ENCODE measurements at places on chromosomes 11 and 22.

DNA sequence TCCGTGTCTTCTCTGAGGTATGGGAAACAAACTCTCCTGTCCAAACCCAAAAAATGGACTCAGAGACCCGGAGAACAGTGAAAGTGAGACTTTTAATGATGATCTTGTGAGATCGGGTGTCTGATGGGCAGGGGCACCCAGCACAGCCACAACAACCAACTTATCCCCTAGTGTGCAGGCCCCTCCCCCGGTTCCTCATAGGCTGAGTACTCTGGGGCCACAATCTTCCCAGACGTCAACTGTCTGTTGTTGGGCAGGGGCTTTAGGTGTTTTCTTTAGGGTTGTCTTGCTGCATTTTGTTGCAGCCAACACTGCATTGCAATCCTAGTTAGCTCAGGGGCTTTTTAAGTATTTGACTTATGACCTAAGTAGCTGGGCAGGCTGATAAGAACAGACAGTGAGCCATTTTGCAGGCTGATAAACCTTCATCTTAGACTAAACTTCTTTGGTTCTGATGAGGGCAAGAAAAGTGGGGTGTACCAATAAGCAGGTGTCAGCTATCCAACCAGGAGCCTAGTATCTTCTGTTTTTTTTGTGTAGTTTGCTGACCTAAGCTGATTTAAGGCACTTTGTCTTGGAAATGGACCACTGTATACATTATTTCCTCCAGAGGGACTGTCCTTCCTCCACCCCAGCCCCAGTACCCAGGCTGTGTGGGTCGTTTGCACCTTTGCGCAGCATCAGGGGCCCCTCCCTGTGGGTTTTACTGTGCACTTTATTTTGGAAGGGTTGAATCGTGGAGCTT, 1323.6 kb downstream of the TBC1D22A start:
- DNase-seq, result no peak

DNA sequence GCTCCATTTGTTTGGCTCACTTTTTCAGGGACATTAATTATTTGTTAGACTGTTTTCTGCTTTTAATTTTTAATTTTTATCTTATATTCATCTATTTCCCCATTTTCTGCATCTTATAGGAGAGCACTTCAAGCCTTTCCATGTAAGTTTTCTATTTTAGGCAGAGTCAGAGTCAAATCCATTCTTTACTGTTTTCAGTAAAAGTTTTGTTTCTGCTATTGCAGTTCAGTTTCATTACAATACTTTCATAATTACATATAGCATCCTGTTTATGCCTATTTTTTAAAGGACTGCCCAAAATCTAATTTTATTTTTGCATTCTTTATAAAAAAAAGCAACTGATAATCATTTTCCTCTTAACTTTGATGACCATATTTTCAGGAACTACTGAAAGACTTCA, 3.8 kb upstream of the OR10A5 start:
- no peak for DNase-seq

- DNase-seq, result no peak
Measured at GRCh38 chr11:45517171-45517770, 148.2 kb downstream of the CHST1 start.

GRCh38 chr22:28171712-28172111, 252.7 kb upstream of the PITPNB start:
- no peak for DNase-seq

DNA sequence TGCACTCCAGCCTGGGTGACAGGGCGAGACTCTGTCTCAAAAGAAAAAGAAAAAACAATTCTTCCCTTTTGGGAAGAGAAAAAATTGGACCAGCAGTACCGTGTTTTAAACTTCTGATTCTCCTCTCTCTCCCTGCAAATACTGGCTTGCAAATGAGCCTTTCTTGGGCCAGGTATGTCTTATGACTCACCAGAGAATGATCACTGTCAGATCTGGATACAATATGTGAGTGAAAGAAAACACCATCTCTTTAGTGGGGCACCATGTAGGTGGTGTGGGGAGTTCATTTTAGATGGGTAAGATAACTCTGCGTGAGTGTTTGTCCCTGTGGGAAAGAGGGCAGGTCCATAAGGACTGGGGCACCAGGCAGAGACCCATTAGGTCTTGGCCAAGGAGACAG, 2.4 kb upstream of the SCGB2A2 start:
- no peak for DNase-seq

- DNase-seq, result no peak
Measured at GRCh38 chr22:23218053-23218866, 38.0 kb downstream of the BCR start.

- DNase-seq, result no peak
Measured at GRCh38 chr11:8206251-8207079, 37.6 kb upstream of the RIC3 start.

DNA sequence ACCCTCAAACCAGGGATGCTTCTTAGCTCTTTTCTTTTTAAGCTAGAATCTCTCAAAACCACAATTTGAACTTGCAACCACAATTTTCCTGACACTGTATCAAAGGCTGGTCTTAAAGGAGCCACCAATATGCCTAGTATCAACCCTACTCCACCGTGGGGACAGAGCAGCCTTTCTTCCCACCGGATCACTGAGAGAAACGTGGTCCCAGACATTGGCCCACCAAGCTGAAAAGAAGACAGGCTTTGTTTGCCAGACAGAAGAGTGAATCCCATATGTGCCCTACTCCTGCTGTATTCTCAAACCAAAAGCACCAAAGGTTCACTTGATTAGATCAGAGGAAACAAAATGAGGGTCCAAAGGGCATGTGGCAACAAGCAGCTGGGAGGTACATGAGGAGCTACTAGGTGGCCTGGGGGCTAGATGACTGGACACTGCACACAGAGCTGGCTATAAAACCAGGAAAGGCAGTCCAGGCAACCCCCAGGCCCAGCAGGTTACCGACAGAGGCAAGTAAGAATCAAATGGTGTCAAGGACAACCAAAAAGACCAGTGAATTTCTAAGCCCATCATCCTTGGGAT, 3.6 kb upstream of the VWCE start:
- DNase-seq, result no peak

DNA sequence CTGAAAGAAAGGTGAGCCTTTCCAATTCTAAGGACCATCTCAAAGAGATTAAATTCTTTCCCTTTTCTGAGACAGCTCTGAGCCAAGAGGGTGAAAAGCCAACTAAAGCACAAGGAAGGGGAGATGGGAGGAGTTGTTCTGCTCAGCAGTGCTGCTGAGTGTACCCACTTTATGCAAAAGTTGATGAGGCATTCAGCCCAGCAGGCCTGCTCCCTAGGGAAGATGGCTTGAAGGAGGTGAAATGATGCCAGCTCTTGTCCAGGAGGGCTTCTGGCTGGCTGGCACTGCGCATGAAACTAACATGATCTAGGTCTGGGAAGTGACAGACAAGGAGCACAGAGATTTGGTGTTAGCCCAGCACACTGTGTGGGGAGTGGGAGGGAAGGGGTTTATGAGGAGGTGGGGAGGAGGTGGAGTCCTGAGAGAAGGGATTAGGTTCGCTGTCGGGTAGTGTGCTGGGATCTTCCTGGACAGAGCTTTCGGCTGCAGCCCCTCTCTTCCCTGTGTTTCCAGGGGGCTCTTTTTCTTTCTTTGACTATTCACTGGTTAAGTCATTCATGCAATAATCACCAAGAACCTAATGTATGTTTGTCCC, 225.5 kb upstream of the NARS2 start:
- no peak for DNase-seq

DNA sequence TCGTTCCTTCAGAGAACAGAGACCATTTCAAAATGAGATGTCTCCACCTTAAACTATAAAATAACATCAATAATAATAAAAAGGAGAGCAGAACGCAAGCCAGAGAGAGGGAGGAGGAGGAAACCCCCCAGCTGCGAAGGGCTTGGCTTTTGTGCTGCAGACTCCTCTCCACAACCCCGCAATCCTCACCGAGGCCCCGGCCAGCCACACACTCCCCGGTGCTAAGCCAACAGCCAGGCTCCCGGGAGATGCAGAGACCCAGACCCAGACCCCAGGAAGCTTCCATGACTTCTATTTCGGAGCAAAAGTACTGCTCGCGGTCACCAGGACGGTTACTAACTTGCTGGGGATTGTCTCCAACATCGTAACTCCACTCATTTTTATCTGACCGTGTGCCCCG, 10.6 kb downstream of the PHF21B start:
- DNase-seq, result no peak

DNA sequence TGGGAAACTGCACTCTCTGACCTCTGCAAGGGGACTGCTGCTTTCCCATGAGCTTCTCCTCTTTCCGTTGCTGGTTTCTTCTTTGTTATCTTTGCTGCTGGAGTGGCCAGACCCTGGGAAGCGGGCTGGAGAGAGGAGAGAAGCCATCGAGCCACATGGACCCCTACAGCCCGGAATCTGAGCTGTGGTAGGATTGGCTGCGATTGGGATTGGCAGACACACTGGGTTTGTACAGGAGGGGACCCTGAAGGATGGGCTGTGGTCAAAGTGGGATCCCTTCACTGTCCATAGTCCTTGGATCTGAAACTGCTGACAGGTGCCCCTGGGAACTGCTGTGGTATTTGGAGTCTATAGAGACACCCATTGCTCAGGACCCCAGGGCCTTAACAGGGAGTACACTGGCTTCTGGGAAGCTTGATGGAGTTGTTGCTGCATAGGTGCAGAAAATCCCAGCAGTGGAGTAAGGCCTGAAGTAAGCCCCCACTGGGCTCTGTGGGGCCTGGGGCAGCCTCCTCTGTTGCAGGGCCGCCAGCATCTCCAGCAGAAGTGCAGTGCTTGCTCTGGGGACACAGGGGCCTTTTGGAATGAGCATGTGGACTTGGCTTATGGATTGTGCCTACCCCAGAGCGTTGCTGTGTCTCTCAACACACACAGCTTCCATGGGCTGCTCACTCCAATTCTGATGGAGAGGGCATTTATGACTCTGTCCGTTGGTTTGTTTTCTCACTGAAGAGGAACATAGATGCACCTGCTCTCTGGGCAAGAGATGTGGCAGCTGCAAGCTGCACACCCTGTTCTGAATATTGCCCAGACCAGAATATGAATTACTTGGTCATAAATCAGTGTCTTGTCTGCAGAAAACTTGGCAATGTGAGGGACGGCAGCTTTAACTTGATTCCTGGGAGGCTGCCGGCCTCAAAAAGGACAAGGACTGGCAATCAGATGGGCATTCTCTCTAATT, 32.0 kb downstream of the BCR start:
- no peak for DNase-seq

DNA sequence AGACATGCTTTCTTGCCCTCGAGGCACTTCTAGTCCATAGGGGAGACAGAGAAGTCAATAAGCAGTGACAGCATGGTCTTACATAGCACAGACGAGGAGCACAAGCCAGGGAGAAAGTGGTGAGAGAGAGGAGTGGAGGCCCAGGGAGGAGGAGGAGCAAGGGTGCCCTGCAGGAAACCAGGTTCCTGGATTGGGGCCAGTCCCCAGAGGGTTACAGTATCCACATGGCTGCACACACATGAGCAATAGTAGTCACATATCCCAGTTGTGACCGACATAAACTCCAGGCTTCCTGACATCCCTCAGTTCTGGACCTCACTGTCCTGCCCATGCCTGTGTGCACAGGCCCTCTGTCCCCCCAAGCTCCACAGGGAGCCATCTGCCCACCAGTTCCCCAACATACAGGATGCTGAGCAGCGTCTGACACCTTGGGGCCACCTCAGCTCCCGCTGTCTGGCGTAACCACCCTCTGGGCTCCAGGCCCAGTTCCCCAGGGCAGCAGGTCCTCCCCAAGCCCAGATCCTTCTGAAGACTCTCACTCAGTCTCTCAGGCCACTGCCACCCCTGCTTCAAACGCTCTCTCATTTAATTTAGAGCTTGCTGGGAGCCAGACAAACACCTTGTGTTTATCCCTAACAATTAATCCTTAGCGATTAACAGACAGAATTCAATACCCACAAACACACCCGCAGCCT, 53.7 kb downstream of the DSCAML1 start:
- DNase-seq, result no peak

DNA sequence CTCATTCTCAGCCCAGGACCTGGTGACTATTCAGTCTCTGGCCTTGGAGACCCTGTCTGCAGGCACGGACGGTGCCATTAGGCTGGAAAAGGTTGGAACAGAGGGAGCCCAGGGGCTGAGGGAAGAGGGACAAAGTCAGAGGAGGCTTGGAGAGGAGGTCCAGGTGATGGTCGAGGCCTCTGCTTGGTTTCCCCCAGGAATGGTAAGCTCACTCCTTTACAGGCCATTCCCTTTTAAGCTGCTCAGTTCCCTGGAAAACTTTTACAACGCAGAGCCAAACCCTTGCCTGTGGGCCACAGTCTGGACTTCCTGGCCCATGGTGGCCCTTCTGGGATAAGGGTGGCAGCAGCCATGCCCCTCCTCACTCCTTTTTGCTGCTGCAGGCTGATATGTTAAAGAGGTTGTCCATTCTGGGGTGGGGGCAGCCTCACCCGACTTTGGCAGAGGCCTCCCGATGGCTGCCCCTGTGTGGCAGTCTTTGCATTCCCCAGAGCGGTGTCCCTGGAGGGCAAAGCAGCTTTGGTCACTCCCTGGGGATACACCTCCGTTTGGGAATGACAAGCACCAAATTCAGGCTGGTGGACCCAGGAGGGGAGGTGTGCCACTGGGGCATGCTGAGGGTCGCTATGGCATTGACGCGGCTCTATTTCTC, 34.0 kb upstream of the RFPL3 start:
- DNase-seq, result no peak

GRCh38 chr11:503179-503981, 3.7 kb downstream of the RNH1 start:
- no peak for DNase-seq

DNA sequence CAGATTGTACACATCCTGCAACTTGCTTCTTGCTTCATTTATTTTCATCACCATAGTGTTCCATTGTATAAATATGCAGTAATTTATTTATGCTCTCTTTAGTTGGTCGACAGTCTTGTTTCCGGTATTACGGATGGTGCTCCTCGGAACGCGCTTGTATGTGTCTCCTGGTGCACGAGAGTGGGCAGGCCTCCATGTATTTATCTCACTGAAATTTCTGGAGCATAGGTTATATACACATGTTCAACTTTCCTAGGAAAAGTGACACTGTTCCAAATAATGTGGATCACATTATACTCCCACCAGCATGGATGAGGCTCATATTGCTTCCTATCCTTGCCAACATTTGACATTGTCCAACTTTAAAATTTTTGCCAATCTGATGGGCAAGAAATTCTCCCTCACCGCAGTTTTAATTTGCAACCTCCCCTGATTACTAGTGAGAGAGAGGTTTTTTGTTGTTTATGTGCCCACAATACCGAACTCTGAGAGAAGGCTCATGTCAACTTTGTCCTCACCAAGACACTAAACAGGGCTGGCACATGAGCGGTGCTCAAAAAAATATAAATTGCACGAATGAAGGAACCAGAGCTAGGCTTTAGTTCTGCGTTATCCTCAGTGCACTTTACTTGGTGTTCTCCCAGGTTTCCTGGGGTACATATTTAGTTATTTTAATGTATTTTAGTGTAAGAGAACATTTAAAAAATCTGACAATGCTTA, 3.8 kb downstream of the CSNK2A3 start:
- no peak for DNase-seq

GRCh38 chr11:91104237-91104636, 881.4 kb upstream of the CHORDC1 start:
- DNase-seq, result no peak

DNA sequence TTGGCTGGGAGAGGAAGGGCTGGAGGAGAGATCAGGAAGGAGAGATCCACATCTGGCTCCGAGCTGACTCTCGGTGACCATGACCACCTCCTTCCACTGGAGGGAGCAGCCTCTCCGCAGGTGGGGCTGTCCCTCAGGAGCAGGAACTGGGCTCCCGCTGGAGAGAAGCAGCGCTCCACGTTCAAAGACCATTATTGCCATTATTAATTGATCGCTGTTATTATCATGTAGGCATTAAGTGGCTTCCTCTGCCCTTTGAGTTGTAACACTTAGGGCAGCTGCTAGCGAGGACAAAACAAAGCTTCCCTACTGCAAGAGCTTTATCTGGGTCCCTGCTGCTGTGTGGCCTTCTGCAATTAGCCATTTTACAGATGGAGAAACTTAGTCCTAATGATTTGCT, 251.9 kb downstream of the ST3GAL4 start:
- no peak for DNase-seq

- DNase-seq, result no peak
Measured at GRCh38 chr22:26708256-26709009, 51.0 kb downstream of the MIAT start.
